Vagina (tissue), 2 donors: ENCODE measurements at places on chromosomes 3 and 15. TPM values are rescaled to one million over a fixed set of nuclear protein-coding genes. Genes with fewer than 3 reads are reported as not detected.

- H3K4me1 ChIP-seq: no peaks in the 10 kb centered on the region
- no peaks in the 10 kb centered on the region for H3K27me3 ChIP-seq
- H3K4me3 ChIP-seq: no peak overlapping the region
These were observed 101.3 kb upstream of the DPH6 start for GRCh38 chr15:35647303-35647702.

DNA sequence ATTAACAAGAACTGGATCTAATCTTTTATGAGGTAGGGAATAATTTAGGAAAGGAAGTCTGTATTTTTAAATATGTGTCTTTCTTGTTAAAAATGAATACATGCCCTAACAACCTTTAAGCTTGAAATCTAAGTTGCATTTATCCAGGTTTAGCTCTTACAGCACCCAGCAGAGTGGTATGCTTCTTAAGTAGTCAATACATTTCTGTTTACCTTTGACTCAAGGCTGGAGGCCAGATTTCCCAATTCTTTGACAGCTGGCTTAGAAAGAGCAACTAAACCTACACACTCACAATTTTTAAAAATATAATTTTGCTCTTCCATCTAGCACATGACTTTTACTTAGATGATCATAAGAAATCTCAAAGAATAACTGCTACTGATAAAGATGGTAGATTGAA, 148.9 kb downstream of the DPH6 start:
- H3K4me3 ChIP-seq: no peak overlapping the region
- H3K27me3 ChIP-seq: no peaks in the 10 kb centered on the region
- H3K36me3 ChIP-seq: no peaks in the 10 kb centered on the region
- H3K27ac ChIP-seq: no peak overlapping the region
- no peaks in the 10 kb centered on the region for H3K4me1 ChIP-seq

GRCh38 chr3:7915356-7915755, 586.3 kb upstream of the LMCD1 start:
- no peak overlapping the region for H3K4me3 ChIP-seq
- H3K36me3 ChIP-seq: no peaks in the 10 kb centered on the region
- H3K27me3 ChIP-seq: no peaks in the 10 kb centered on the region

GRCh38 chr15:66620341-66620740, 54.5 kb upstream of the LCTL start:
- no peaks in the 10 kb centered on the region for H3K36me3 ChIP-seq
- H3K4me3 ChIP-seq: no peak overlapping the region
- H3K27ac ChIP-seq: no peak overlapping the region
- H3K4me1 ChIP-seq: peaks cover 50% of the 10 kb centered on the region
- H3K27me3 ChIP-seq: no peaks in the 10 kb centered on the region
- no peak for DNase-seq

The CLRN1 gene
- not detected for total RNA-seq

- DNase-seq: no peak
- H3K36me3 ChIP-seq: no peaks in the 10 kb centered on the region
- H3K27ac ChIP-seq: no peak overlapping the region
These were observed 73.0 kb downstream of the OXNAD1 start for GRCh38 chr3:16337856-16338540.

GRCh38 chr3:31918179-31919150, 62.6 kb downstream of the OSBPL10 start:
- H3K4me3 ChIP-seq: no peak overlapping the region
- no peaks in the 10 kb centered on the region for H3K36me3 ChIP-seq
- H3K27me3 ChIP-seq: no peaks in the 10 kb centered on the region
- peaks cover 11% of the 10 kb centered on the region for H3K4me1 ChIP-seq
